ENCODE measurements at places on chromosomes 12 and 14. TPM values are rescaled to one million over a fixed set of nuclear protein-coding genes. Genes with fewer than 3 reads are reported as not detected.

Gene PRB2
- polyA plus RNA-seq: 0.28 TPM

Gene KLRC4
- polyA plus RNA-seq: 0.87 TPM

DNA sequence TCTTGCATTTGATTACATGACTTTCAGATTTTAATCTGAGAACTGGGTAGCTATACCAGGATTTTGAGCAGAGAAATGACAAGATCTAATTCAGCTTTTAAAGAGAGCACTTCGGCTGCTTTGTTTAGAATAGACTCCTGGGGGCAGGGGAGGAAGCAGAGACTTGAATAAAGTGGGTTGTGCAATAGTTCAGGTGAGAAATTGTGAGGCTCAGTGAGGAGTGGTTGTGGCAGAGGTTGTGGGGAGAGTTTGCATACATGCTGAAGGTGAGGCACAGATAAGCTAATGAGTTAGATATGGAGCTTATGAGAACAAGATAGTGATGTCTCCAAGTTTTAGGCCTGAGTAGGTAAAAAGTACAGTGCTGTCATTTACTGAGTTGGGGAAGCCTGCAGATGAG is 281.4 kb downstream of the FLRT2 start:
- no peaks in the 10 kb centered on the region for H3K27me3 ChIP-seq
- no peak for DNase-seq
- no peaks in the 10 kb centered on the region for H3K36me3 ChIP-seq
- no peak overlapping the region for H3K4me3 ChIP-seq
- no peaks in the 10 kb centered on the region for H3K4me1 ChIP-seq

DNA sequence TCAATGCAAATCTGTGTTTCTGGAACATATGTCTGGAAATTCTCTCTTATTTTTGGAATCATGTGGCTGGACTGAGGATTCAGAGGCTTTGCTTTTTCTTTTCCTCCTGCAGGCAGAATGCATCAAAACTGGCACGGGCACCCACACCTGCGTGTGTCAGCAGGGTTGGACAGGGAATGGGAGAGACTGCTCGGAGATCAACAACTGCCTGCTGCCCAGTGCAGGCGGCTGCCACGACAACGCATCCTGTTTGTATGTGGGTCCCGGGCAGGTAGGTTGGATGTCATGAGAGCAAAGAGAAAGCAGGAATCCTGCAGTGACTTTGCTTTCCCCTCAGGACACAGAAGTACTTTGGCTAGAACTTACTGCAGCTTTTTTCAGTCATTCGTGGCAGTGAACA is 90.3 kb downstream of the STAB2 start:
- no peaks in the 10 kb centered on the region for H3K36me3 ChIP-seq
- H3K27me3 ChIP-seq: no peaks in the 10 kb centered on the region
- no peak overlapping the region for H3K4me3 ChIP-seq
- peaks cover 75% of the 10 kb centered on the region for H3K4me1 ChIP-seq
- peak overlapping the region; percentile 66 for H3K27ac ChIP-seq

Gene TAS2R20
- 2.5 TPM for polyA plus RNA-seq

Gene GZMB
- polyA plus RNA-seq: 1.3 TPM

Gene TMEM132D
- polyA plus RNA-seq: 0.55 TPM

GRCh38 chr12:68310370-68310769 is 21.8 kb downstream of the MDM1 start:
- H3K4me1 ChIP-seq: no peaks in the 10 kb centered on the region
- H3K4me3 ChIP-seq: no peak overlapping the region
- no peaks in the 10 kb centered on the region for H3K27me3 ChIP-seq
- H3K27ac ChIP-seq: no peak overlapping the region
- peaks cover 48% of the 10 kb centered on the region for H3K36me3 ChIP-seq
- no peak for DNase-seq

- H3K4me3 ChIP-seq: no peak overlapping the region
- no peaks in the 10 kb centered on the region for H3K36me3 ChIP-seq
- peak overlapping the region; percentile 35 for H3K27ac ChIP-seq
- H3K4me1 ChIP-seq: peaks cover 38% of the 10 kb centered on the region
- no peak for DNase-seq
- H3K27me3 ChIP-seq: no peaks in the 10 kb centered on the region
These were observed 4.8 kb downstream of the SCNN1A start for GRCh38 chr12:6370576-6370935.

DNA sequence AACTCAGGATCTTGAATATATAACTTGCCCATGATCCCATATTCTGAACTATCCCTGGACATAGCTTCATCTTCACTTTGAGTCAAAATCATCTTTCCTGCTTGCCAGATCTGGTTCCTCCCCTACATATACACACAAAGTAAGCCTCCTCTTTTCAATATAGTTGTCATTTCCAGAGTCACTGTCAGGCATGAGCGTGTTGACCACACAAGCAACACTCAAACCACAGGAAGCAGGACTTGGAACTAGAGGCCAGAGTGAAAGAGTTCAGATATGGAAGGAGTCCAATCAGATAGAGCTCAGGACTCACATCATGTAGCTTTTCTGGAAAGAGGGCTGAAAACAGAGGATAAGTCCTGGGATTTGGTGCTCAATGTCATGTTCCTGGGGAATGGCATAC is 1140.6 kb downstream of the BCL11B start:
- H3K27ac ChIP-seq: no peak overlapping the region
- H3K27me3 ChIP-seq: peaks cover 12% of the 10 kb centered on the region
- no peak for DNase-seq
- no peaks in the 10 kb centered on the region for H3K36me3 ChIP-seq
- no peak overlapping the region for H3K4me3 ChIP-seq
- no peaks in the 10 kb centered on the region for H3K4me1 ChIP-seq

- no peaks in the 10 kb centered on the region for H3K36me3 ChIP-seq
- DNase-seq: no peak
- no peak overlapping the region for H3K27ac ChIP-seq
- no peaks in the 10 kb centered on the region for H3K27me3 ChIP-seq
These were observed 74.3 kb downstream of the PLEKHA5 start for GRCh38 chr12:19203539-19204506.

Gene DUSP16
- 51.7 TPM for polyA plus RNA-seq

- H3K4me3 ChIP-seq: no peak overlapping the region
- no peaks in the 10 kb centered on the region for H3K4me1 ChIP-seq
- H3K36me3 ChIP-seq: no peaks in the 10 kb centered on the region
- H3K27ac ChIP-seq: no peak overlapping the region
These were observed 50.4 kb downstream of the SLC24A4 start for GRCh38 chr14:92373336-92373735.

Gene GPR137C
- polyA plus RNA-seq: 4.6 TPM

GRCh38 chr14:99101855-99102461 is 170.0 kb downstream of the BCL11B start:
- H3K4me1 ChIP-seq: no peaks in the 10 kb centered on the region
- H3K27me3 ChIP-seq: no peaks in the 10 kb centered on the region
- no peaks in the 10 kb centered on the region for H3K36me3 ChIP-seq
- no peak for DNase-seq
- H3K4me3 ChIP-seq: no peak overlapping the region
- no peak overlapping the region for H3K27ac ChIP-seq

DNA sequence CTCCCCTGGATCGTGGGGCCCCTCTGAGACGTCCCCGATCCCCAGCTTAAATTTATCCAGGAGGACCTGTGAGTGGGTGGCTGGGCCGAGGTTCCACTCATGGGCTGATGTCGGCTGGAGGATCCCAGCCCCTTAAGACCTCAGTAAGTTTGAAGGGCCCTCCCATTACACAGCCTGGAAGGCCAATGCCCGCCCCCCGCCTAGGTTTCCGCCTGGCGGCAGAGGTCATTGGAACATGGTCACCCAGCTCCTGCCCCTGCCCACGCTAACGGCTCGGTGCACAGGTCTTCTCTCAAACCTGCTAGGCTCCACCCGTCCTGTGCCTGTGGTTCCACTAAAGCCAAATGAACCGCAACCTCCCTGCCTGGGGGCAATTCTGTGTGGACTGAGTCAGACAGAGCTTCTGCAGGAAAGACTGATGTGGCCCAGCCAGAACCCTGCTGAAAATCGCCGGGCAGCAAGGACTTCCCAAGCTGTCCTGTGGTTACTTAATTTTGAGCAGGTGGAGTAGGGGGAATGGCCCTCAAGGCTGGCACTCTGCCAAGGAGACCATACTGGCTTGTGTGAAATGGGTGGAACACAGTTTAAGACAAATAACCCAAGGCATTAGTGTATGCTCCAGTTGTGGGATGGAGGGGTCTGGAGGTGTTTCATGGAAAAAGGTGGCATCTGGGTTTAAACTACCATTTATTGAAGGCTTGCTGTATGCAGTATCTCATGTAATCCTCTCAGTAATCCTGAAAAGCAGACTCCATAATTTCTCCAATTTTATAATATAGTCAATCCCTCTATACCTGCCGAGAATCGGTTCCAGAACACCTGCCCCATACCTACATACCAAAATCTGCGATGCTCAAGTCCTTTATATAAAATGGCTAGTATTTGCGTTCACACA is 903 bp upstream of the NT5DC3 start:
- H3K27ac ChIP-seq: no peak overlapping the region
- H3K36me3 ChIP-seq: no peaks in the 10 kb centered on the region

GRCh38 chr14:89476354-89476896 is 59.4 kb upstream of the FOXN3 start:
- H3K27ac ChIP-seq: no peak overlapping the region
- no peaks in the 10 kb centered on the region for H3K36me3 ChIP-seq
- no peak for DNase-seq
- H3K4me1 ChIP-seq: no peaks in the 10 kb centered on the region

All from large intestine (tissue), 12 donors.